ENCODE measurements at places on chromosomes 11 and 22.
A peak's percentile ranks its signal among the peaks of the same experiment; 100 is the strongest.

GRCh38 chr11:67213178-67213621 lies 53.1 kb upstream of the GRK2 start:
- H3K36me3 ChIP-seq, result peaks cover 76% of the 10 kb centered on the region
- no peaks in the 10 kb centered on the region for H3K27me3 ChIP-seq
- no peaks in the 10 kb centered on the region for H3K4me1 ChIP-seq
- DNase-seq, result no peak
- no peak overlapping the region for H3K27ac ChIP-seq

DNA sequence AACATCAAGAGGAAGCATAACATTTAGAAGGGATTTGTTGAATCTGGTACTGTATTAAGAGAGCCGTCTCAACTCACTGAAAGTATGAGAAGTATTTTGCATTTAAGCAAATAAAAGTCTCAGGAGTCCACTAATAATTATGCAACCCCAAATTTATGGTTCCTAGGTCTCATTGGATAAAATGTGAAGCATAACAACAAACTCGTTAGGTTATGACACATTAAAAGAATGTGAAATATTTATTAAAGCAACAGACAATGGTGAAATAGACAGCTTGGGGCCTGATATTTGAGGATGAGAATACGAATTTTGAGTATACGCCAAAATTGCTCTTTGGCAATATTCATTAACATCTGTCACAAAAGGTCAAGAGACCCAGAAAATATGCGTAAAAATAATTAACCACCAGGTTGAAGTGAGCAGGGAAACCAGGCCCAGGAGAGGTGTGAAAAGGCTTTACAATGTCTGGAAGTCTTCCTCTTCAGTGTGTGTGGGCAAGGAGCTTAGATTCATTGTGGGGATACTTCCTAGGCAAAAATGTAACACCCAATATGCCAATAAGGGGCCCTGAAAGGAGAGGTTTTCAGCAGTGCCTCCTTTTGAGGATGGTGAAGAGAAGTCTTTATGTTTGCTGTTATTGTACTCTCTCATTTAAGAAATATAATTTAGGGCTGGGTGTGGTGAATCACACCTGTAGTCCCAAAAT lies 89.2 kb downstream of the FDX1 start:
- no peaks in the 10 kb centered on the region for H3K4me1 ChIP-seq
- H3K4me3 ChIP-seq, result no peak overlapping the region
- H3K36me3 ChIP-seq, result no peaks in the 10 kb centered on the region
- peak overlapping the region; percentile 3 for H3K27ac ChIP-seq

GRCh38 chr22:40036591-40037225 lies 42.0 kb downstream of the FAM83F start:
- DNase-seq, result peak; percentile 76
- H3K27me3 ChIP-seq, result no peaks in the 10 kb centered on the region
- peaks cover 26% of the 10 kb centered on the region for H3K4me1 ChIP-seq
- H3K4me3 ChIP-seq, result no peak overlapping the region
- no peaks in the 10 kb centered on the region for H3K36me3 ChIP-seq
- H3K27ac ChIP-seq, result no peak overlapping the region

- DNase-seq, result no peak
- H3K4me3 ChIP-seq, result no peak overlapping the region
- H3K27ac ChIP-seq, result no peak overlapping the region
- H3K27me3 ChIP-seq, result no peaks in the 10 kb centered on the region
These were observed 2.4 kb upstream of the HEPHL1 start for GRCh38 chr11:94018721-94019120.

DNA sequence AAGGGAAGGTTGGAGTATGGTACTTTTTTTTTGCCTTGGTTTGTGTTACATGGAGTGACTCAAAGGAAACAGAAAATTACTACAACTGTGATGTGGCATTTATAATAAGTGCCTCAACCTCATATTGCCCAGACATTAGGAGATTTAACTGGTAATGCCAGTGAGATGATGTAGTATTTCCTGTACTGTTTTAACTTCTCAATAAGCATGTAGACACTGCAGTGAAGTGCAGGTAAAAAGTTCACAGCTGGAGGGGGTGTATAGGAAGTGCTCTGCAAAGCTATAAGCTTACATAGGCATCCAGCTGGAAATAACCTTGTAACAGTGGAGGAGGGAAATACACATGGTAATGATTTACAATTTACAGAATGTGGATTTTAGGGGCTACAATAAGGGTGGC lies 138.2 kb upstream of the MTMR2 start:
- H3K4me1 ChIP-seq, result peaks cover 30% of the 10 kb centered on the region
- no peak for DNase-seq
- no peak overlapping the region for H3K27ac ChIP-seq
- H3K27me3 ChIP-seq, result no peaks in the 10 kb centered on the region

GRCh38 chr11:71189768-71190315 lies 62.5 kb downstream of the SHANK2 start:
- H3K4me1 ChIP-seq, result no peaks in the 10 kb centered on the region

DNA sequence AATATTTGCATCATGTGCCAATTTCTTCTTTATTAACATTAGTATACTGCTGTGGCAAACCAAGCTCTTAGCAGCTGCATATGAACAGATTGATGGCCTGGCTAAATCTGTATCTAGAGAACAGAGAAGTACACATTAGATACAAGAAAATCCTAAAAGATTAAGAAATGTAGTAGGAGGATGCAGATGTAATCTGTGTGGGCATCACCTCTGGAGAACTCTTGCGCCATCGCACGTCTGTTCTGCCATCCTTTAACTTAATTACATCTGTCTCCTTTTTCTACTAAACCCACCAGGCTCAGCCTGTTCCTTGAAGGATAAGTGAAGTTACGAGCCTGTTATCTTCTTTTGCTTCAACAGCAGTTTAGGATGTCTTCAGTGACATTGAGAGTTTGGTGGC lies 196.4 kb upstream of the PITPNB start:
- no peaks in the 10 kb centered on the region for H3K27me3 ChIP-seq
- H3K4me1 ChIP-seq, result peaks cover 10% of the 10 kb centered on the region
- H3K4me3 ChIP-seq, result no peak overlapping the region
- H3K27ac ChIP-seq, result no peak overlapping the region

DNA sequence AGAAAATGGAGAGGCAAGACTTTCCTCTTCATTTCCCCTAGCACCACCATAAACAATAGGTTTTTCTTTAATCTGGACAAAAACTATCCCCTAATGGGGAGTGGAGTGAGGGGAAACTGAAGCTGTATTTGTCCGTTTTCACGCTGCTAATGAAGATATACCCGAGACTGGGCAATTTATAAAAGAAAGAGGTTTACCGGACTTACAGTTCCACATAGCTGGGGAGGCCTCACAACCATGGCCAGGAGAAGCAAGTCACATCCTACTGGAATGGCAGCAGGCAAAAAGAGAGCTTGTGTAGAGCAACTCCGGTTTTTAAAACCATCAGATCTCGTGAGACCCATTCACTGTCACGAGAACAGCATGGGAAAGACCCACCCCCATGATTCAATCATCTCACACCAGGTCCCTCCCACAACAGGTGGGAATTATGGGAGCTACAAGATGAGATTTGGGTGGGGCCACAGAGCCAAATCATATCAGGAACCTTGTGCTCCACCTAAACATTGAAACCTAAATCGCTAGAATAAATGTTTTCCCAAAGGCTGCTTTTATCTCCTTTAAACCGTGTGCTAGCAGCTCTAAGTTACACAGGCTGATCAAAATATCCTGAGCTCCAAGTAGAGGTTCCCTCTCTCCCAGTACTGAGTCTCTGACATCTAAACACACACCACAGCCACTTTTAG lies 4.3 kb downstream of the UBQLN3 start:
- DNase-seq, result no peak
- H3K4me3 ChIP-seq, result no peak overlapping the region
- no peaks in the 10 kb centered on the region for H3K36me3 ChIP-seq
- H3K27ac ChIP-seq, result no peak overlapping the region

DNA sequence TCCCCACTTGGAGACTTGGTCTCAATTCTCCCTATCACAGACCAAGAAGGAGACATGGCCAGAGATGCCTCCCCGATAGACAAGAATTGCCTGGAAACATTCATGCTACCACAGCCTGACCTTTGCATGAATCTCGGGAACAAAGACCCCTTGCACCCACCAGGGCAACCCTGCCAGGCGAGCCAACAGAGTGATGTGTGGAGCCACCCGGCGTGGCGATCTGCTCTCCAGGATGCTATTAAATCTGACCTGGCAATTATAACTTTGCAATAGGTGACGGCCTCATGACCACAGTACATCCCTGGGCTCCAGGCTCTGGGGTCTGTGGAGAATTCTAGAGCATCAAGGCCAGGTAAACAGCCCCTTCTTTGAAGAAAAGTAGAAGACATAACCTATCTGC lies 31.1 kb upstream of the MN1 start:
- no peak for DNase-seq
- no peaks in the 10 kb centered on the region for H3K4me1 ChIP-seq
- no peak overlapping the region for H3K4me3 ChIP-seq
- H3K27ac ChIP-seq, result no peak overlapping the region
- H3K27me3 ChIP-seq, result no peaks in the 10 kb centered on the region

GRCh38 chr22:33022231-33022630 lies 36.0 kb downstream of the SYN3 start:
- H3K27me3 ChIP-seq, result peaks cover 3% of the 10 kb centered on the region
- DNase-seq, result no peak
- H3K36me3 ChIP-seq, result no peaks in the 10 kb centered on the region
- H3K4me3 ChIP-seq, result no peak overlapping the region
- no peaks in the 10 kb centered on the region for H3K4me1 ChIP-seq

DNA sequence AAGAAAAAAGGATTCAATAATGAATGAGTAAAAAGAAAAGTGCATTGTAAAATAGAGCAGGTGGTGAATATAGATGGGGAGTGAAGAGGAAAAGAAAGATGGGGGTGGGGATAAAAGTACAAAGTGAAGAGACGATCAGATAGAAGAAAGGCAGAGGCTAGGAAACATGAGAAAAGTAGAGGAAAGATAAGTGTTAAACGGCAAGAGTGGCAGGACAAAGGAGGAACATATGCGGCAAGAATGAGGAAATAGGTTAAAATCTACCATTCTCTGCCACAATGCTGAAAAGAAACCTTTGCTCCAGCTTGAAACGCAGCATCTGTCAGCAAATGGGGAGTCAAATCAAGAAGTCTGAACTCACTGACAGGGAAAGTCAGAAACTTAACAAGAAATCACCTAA lies 6.8 kb downstream of the FUT4 start:
- no peaks in the 10 kb centered on the region for H3K36me3 ChIP-seq
- DNase-seq, result no peak
- H3K4me3 ChIP-seq, result no peak overlapping the region
- H3K27me3 ChIP-seq, result no peaks in the 10 kb centered on the region

DNA sequence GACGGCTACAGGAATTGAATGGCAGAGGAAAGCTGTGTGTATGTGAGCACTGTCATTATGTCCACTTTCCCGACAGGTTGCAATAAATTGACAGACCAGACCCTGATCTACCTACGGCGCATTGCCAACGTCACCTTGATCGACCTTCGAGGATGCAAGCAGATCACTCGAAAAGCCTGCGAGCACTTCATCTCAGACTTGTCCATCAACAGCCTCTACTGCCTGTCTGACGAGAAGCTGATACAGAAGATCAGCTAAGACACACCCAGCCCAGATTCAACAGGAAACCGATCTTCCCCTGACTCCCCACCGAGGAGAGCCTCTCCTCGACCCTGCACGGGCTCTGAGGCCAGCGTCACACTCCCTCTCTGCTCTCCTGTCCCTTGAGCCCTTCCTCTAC lies 11.5 kb upstream of the GRK2 start:
- H3K27me3 ChIP-seq, result no peaks in the 10 kb centered on the region
- H3K36me3 ChIP-seq, result peaks cover 69% of the 10 kb centered on the region
- DNase-seq, result no peak
- H3K27ac ChIP-seq, result peak overlapping the region; percentile 41

- H3K4me1 ChIP-seq, result peaks cover 30% of the 10 kb centered on the region
- H3K4me3 ChIP-seq, result no peak overlapping the region
- DNase-seq, result no peak
- H3K27ac ChIP-seq, result no peak overlapping the region
- H3K27me3 ChIP-seq, result no peaks in the 10 kb centered on the region
These were observed 54.1 kb downstream of the LIF start for GRCh38 chr22:30192427-30192826.

GRCh38 chr11:64219354-64219684 lies 6.7 kb downstream of the TRPT1 start:
- DNase-seq, result no peak
- H3K4me1 ChIP-seq, result peaks cover 13% of the 10 kb centered on the region
- H3K27me3 ChIP-seq, result no peaks in the 10 kb centered on the region
- peaks cover 8% of the 10 kb centered on the region for H3K36me3 ChIP-seq

DNA sequence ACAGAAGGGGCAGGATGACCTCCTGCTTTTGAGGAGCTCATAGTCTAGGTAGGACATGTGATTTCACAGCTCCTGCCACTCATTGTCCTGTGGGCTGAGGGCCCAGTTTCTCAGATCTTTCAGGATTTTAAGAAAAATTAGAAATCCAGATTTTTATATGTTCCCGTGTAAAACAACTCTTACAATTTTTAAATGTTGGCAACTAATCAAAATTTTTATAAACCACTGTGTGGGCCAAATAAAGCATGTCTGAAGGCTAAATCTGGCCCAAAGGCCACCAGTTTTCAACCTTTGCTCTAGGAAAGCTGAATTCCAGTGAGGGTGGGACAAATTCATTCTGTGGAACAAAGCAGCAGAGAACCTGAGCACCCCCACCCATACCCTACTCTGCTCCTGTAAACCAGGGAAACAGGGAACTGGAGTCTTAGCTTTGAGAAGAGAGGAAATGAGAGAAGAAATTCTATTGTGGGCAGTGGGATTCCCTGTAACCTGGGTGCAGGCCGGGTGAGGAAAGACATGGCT lies 20.6 kb downstream of the LRRC32 start:
- peaks cover 16% of the 10 kb centered on the region for H3K4me1 ChIP-seq
- no peaks in the 10 kb centered on the region for H3K36me3 ChIP-seq
- H3K4me3 ChIP-seq, result no peak overlapping the region
- peak; percentile 21 for DNase-seq
- H3K27me3 ChIP-seq, result no peaks in the 10 kb centered on the region

DNA sequence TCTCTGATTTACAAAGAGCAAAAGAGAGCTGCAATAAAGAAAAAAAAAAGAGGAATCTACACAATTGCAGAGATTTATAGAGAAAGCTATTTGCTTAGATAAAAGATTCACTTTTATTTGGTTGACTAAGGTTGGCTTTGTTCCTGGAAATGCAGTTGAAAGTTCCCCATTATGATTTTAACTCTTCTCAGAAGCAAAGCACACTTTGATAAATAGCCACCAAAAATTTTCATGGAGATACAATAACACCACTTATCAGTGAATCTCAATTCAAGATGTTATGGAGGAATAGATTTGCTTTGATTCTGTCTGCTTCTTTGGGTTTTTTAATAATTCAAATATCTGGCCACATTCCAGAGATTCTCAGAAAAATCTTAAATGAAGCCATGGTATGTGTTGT lies 88.5 kb upstream of the ANO3 start:
- H3K4me1 ChIP-seq, result no peaks in the 10 kb centered on the region
- no peaks in the 10 kb centered on the region for H3K27me3 ChIP-seq
- no peaks in the 10 kb centered on the region for H3K36me3 ChIP-seq
- H3K4me3 ChIP-seq, result no peak overlapping the region
- DNase-seq, result no peak

- no peaks in the 10 kb centered on the region for H3K4me1 ChIP-seq
- no peak for DNase-seq
- H3K4me3 ChIP-seq, result no peak overlapping the region
- H3K27me3 ChIP-seq, result no peaks in the 10 kb centered on the region
- H3K36me3 ChIP-seq, result no peaks in the 10 kb centered on the region
These were observed 16.1 kb upstream of the PCF11 start for GRCh38 chr11:83140691-83141455.

- no peaks in the 10 kb centered on the region for H3K27me3 ChIP-seq
- no peaks in the 10 kb centered on the region for H3K36me3 ChIP-seq
- H3K4me3 ChIP-seq, result no peak overlapping the region
- no peak for DNase-seq
- peaks cover 45% of the 10 kb centered on the region for H3K4me1 ChIP-seq
- H3K27ac ChIP-seq, result no peak overlapping the region
These were observed 97.4 kb upstream of the PRDM11 start for GRCh38 chr11:45048870-45049691.

GRCh38 chr22:36977401-36977861 lies 41.8 kb downstream of the TST start:
- H3K27ac ChIP-seq, result no peak overlapping the region
- no peaks in the 10 kb centered on the region for H3K36me3 ChIP-seq
- DNase-seq, result no peak
- no peaks in the 10 kb centered on the region for H3K27me3 ChIP-seq

Measured in suprapubic skin (tissue), 4 donors.